ENCODE measurements at places on chromosomes 12 and 14.

DNA sequence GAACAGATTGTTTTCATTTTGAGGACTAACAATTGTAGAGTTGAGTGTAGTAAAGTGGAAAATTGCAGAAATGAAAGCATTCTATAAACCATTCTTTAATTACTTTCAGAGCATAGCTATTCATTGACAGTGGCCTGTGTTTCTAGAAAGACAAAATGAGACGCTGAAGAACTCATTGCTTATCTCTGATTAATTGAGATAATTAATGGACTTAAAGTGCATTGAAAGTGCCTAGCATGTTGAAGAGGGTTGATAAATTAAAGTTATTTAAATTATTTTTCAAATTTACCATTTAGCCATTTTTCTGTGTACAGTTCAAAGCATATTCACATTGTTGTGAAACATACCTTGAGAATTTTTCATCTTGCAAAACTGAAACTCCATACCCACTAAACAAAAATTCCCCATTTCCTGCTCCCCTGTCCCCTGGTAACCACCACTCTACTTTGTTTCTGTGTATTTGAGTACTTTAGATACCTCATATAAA is 57.4 kb downstream of the DAAM1 start:
- DNase-seq, result no peak

DNA sequence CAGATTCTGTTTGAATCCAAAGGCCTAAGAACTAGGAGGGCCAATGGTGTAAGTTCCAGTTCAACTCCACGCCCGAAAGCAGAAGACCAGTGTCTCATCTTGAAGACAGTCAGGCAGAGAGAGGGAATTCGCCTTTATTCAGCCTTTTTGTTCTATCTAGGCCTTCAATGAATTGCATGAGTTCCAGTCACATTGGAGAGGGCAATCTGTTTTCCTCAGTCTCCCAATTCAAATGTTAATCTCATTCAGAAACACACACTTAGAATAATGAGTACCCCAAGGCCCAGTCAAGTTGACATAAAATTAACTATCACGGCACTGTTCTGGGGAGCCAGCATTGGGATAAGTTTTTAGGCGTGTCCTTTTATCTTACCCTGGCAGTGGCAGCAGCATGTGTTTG is 65.8 kb downstream of the C14orf39 start:
- DNase-seq, result no peak

- peak; percentile 70 for DNase-seq
These were observed 42.2 kb upstream of the ATP23 start for GRCh38 chr12:57899010-57899662.

GRCh38 chr14:54487771-54488170 is 1.0 kb downstream of the GMFB start:
- DNase-seq, result peak; percentile 57

DNA sequence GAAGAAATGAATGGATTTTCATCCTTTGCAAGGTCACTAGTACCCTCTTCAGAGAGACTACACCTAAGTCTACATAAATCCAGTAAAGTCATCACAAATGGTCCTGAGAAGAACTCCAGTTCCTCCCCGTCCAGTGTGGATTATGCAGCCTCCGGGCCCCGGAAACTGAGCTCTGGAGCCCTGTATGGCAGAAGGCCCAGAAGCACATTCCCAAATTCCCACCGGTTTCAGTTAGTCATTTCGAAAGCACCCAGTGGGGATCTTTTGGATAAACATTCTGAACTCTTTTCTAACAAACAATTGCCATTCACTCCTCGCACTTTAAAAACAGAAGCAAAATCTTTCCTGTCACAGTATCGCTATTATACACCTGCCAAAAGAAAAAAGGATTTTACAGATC is 40.8 kb downstream of the SPATA7 start:
- DNase-seq, result no peak

DNA sequence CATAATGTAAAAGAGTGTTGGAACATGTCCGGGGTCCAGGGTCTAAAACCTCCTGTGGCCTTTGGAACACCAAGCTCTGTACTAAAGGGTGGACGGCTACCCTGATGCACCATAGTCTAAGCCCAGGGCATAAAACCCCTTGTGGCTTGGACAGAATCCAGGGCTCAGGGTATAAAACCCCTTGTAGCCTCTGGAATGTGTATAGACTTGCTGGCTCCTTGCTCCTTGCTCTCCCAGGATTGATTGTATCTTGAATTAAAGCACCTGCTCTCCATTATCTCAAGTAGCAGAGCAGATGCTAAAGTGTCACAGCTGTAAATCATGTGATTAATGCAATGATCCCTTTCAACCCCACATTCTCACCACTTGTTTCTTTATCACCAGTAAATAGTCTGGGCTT is 556.5 kb downstream of the LRFN5 start:
- DNase-seq, result no peak

GRCh38 chr14:96576937-96577336 is 74.8 kb downstream of the PAPOLA start:
- DNase-seq, result no peak

DNA sequence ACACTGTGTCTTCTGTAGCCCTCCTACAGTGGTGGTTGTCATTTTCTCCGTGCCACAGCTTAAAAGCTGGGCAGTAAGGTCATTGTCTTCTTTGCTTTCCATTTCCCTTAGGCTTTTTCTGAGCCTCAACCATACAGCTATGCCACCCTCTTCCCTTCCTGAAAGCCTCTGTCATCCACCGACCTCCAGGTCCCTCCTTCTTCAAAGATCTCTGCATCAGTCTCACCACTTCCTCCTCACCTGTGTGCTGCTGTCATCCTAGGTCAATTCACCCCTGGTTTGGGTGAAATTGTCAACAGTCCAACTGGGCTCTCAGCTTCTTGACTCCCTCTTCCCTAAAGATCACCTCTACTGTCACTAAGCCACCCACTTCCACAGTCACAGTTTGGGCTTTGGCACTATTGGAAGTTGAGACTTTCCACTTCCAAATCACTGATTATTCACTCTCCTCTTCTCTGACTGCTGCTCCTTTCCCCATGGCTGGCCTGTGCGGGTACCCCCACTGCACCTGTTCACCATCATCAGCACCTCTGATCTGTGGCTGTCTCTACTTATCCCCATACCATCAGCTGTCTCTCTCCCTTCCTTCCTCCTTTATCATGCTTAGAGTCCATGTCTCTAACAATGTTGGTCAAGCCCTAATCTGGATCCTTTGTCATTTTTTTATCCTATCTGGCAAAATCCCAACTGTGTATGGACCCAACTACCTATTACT is 15.5 kb upstream of the TSPAN9 start:
- no peak for DNase-seq

DNA sequence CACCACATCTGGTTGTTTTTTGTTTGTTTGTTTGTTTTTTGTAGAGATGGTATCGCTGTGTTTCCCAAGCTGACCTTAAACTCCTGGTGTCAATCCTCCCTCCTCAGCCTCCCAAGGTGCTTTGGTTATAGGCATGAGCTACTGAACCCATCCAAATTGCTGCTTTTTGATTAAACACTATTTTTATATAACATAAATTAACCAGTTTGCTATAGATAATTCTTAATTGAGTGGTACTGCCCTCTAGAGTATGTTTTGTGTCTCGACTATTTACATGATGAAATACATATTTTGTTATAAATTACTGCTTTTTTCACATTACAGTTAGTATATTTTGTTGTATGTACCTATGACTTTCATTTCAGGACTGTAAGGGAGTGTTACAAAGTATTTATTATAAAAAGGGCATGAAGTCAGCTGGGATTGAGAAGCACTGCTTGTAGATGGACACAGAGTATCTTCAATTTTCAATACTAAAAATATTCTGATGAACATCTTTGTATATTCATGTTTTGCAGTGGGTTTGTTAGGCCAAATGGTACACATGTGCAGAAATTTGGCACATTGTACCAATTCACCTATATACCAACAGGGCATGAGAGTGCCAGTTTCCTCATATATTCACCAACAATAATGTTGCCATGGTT is 14.9 kb upstream of the SCAF11 start:
- peak; percentile 34 for DNase-seq

DNA sequence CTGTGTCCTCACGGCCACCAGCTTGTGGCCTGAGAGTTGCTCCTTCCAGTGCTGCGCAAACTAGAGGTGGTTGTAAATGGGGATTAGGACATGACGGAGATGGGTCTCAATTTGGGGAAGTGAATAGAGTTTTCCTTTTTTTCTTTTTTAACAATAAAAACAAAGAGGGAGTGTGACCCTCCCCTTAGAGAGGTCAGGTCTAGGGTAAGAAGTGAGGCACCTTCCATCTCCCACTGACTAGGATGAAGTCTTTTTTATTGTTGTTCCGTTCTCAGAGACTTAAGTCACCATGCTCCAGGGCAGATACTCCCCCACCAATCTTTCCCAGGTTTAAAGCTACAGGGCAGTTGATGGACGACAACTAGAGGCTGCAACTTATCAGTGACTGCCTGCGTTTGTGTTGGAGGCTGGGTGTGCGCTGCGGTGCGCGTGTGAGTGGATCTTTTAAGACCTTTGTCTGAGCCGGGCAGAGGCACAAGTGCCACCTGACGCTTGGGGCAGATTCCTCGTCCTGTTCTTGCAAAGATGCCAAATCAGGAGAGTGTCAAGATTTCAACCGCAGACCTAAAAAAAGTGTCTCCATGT is 2.1 kb upstream of the GSC start:
- no peak for DNase-seq

- DNase-seq, result no peak
These were observed 38.5 kb upstream of the SLCO1C1 start for GRCh38 chr12:20656600-20656999.

DNA sequence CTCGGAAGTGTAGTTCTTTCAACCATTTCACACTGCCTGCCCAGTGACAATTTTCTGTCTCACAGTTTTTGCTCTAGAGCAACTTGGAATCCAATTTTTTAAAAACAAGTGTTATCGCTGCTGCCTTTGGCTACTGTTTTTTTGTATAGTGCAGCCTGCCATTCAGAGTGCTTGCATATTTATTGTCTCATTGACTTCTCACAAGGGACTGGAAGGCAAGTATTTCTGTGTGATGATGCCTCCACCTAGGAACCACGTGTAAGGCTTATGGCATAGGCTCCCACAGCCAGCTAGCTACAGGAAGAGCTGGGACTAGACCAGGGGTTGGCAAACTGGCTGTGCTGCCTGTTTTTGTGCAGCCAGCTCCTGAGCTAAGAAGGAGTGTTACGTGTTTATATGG is 903 bp downstream of the PARPBP start:
- peak; percentile 57 for DNase-seq

- no peak for DNase-seq
These were observed 345.8 kb downstream of the TMEM132D start for GRCh38 chr12:129558036-129558435.

DNA sequence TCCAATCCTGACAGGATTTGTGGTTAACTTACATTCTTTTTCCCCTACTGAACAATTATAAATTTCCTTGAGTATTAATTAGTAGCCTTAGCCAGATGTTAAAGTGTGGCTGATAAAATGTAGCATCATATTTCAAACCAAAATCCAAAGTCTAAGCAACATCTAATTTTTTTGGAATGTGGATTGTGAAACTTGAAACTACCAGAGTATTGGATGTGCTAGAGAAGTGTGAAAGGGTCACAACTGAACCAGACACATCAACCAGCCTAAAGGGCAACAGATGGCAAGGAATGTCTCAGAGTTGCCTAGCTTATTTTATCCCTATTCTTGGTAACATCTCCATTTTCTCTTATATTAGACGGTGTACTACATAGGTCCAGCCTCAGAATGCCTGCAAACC is 153.1 kb upstream of the DCN start:
- no peak for DNase-seq

GRCh38 chr12:123085730-123086487 is 65.0 kb downstream of the PITPNM2 start:
- peak; percentile 96 for DNase-seq

DNA sequence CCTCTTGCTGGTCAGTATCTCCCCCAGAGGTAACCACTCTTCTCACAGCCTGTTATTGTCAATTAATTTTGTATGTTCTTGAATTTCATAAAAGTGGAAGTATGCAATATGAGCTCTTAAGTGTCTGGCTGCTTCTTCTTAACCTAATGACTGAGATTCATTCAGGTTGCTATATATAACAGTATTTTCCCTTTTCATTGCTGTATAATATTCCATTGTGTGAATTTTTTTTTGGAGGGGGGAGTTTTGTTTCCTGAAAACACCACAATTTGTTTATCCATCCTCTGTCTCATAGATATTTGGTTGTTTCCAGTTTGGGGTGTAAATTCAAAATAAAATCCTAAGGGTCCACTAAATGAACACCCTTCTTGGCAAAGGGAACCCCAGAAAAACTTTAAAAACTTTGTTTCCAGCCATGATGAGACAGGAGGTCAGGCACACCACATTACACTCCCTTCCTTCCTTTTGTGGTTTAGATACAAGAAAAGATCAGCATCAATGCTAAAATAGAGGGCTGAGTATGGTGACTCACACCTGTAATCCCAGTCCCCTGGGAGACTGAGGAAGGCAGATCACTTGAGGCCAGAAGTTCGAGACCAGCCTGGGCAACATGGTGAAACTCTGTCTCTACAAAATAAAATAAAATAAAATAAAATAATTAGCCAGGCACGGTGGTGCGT is 4.1 kb upstream of the DAO start:
- DNase-seq, result no peak

DNA sequence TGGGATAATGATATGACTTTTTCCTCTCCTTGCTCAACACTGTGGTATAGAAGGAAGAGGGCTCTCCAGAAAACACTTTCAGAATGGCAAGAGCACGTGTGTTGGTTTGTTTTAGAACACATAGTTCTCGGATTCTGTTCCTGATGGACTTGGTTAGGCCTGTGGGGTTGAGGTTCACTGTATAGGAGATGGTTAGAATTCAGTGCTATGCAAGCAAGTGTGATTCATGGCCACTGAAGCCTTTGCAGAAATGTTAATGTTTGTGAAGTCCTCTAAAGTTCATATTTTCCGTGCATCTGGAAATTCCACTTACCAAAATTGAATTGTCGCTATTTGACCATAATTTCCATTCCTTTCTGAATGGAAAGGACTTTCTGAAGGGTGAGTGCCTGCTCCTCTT is 233.2 kb upstream of the DDHD1 start:
- DNase-seq, result no peak

- no peak for DNase-seq
These were observed 23.4 kb downstream of the CGRRF1 start for GRCh38 chr14:54533100-54533499.

DNA sequence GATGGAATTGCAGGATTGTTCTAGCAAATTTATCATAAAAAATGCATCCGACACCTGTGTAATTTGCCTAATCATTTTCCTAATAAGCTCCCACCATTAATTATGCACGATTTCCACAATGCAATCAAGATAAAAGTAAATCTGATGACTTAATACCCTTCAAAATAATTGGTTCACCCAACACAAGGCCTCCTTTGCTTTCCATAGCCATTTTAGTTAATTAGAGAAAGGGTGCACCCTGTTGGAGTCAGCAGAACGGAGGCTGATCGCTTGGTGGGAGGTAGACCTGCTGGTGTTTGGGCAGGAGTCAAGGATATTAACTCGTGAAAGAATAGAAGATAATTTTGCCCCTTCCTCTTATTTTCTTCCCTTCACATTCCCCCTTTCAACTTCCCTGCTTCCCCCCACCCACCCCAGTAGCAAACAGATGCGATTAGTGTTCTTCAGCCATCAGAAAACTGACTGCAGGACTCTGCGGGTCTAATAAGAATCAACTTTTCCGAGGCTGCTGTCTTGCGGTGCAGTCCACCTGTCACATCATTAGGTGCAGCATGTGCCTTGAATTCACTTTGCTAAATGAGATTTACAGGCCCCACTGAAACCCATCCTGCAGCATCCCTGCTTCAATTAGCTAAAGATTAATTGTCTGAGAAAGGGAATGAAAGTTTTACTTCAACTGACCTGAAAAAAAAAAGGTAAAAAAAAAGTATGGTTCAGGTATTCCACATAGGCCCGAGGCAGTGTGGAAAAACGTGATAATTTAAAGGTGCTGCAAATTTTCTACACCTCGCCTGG is 553.7 kb upstream of the LMO3 start:
- no peak for DNase-seq

- DNase-seq, result no peak
These were observed 500.7 kb downstream of the TMEM117 start for GRCh38 chr12:44336577-44336976.

All from PC-3 (cell line).